ENCODE measurements at places on chromosomes 1 and 21.

GRCh38 chr1:203428981-203429599, 46.5 kb upstream of the PRELP start:
- DNase-seq: no peak

GRCh38 chr21:17622018-17622417, 9.3 kb upstream of the BTG3 start:
- no peak for DNase-seq

DNA sequence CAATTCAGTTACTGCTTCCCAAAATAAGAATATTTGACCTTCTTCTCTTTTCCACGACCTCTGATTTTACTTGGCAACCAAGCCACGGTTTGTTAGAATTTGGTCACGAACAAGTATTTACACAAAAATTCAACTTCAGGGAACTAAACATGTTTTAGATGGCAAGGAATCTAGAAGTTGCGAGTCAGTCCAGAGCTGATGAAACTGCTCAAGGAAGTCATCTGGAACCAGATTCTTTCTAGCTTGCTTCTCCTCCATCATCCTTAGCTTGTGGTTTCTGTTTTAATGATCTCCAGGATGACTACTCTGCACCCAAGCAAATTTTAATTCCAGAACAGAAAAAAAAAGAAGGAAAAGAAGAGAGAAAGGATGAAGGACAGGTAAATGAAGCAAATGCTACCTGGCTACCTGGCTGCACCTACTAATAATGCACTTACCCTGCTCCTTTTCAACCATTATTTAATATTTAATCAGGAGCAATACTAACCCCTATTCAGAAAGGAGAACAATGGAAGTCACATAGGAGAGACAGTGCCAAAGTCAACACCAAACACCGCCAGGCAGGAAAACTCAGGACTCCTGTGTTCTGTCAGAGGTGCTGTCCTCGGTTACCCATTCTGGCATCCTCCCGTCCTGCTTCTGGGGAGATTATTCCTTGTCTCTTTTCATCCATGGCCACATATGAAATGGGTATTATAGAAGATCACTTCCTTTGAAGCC, 54.2 kb upstream of the RGS7 start:
- no peak for DNase-seq

GRCh38 chr1:184691719-184692324, 62.8 kb downstream of the EDEM3 start:
- no peak for DNase-seq

DNA sequence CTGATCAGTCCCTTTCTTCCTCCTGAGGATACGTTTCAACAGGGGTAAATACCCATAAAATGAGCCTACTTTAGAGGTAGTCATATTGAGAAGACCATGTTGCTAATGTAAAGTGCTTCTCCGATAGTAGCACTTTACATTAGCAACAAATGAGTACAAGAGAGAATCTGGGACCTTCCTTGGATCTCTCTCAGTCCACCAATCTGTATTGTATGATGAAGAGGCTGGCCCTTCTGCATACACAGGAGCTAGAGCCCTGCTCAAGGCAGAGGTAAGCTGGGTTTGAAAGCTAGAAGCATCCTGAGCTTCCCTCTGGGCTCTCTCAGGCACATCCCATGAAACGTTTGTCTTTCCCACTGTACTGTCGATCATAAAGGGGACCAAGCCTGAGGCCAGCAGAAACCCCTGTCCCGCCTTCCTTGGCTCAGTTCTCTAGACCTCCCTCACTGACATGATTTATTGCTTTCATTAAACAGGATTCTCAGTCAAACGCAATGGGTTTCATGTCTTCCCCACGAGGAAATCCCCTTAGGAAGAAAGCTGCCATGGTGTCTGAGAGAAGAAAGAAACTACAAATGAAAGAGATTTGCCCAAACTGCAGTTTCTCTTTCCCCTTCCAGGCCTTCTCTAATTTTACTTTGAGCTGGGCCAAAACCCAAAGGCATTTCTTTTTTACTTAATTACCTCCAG, 62.8 kb upstream of the BCAR3 start:
- no peak for DNase-seq

- DNase-seq: no peak
Measured at GRCh38 chr1:51863384-51863783, 15.1 kb downstream of the NRDC start.

- peak; percentile 13 for DNase-seq
Measured at GRCh38 chr1:151716771-151717631, at the start of gene CELF3. CELF3 (minus strand) TSS chr1:151716803; CDS start chr1:151716020, 783 bp downstream.
